ENCODE measurements at places on chromosomes 2 and 18.

DNA sequence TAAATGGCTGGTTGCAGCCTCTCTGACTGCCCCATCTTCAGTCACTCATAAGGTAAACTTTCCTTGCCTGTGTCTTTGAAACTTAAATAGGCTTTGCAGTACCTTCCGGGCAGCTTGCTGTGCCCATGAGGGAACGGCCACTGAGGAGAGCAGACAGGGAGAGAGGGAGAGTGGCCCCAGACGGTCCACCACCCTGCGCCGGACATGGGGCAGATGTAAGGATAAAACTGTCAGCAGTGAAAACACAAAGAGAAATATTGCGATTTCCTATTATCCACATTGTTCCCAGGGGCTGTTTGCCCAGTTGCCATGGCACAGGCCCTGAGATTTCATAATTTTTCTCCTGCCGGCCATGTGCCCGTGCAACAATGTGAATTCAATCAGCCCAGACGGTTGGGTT lies 265.9 kb upstream of the SALL3 start:
- no peak for DNase-seq

- DNase-seq = no peak
Observed at GRCh38 chr2:3779496-3780049, 76.2 kb downstream of the DCDC2C start.

GRCh38 chr2:58634653-58635370 lies 393.7 kb upstream of the FANCL start:
- DNase-seq = no peak

GRCh38 chr18:77049938-77050337 lies 82.6 kb downstream of the MBP start:
- DNase-seq = no peak

- no peak for DNase-seq
Observed at GRCh38 chr2:223976635-223977226, 19.5 kb downstream of the MRPL44 start.

GRCh38 chr18:27901424-27902226 lies 275.3 kb downstream of the CDH2 start:
- no peak for DNase-seq

GRCh38 chr2:46098621-46099062 lies 198.6 kb upstream of the EPAS1 start:
- DNase-seq = no peak

- DNase-seq = no peak
Observed at GRCh38 chr18:76495435-76496193, 572 bp upstream of the ZNF516 start.

GRCh38 chr2:181231886-181232621 lies 225.1 kb upstream of the ITGA4 start:
- DNase-seq = no peak

GRCh38 chr18:26406324-26406723 lies 142.0 kb downstream of the KCTD1 start:
- no peak for DNase-seq

GRCh38 chr18:77251730-77252050 lies 2.0 kb downstream of the GALR1 start:
- DNase-seq = no peak

GRCh38 chr2:7424481-7424880 lies 507.3 kb downstream of the RNF144A start:
- DNase-seq = no peak

DNA sequence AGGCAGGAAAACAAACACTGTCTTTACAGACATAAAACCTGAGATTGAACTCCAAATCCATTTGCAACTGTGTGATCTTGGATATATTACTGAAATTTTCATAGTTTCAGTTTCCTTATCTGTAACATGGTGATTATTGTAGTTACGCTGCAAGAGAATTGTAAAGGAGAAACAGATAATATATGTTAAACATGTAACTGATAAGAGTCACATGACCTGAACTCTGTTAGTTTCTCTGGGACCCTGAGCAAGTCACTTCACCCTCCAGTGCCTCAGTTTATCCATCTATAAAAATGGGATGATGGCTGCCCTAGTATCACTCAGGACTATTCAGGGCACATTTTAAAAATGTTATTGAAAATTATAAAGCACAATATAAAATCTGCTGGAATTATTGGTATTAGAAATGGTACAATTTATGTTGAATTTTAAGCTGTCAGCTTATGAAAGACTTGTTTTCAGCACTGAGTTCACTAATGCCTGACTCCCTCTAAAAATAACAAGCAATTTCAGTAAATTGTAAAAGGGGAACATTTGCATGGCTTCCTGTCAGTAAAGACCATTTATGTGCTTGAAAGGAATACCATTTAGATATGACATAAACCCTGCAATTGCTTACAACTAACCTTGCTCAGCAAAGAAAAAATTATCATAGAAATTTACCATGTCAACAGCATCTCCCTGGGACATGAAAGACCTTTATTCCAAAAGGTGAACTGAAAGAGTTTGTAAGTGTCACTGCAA lies 393.5 kb downstream of the RAD51AP2 start:
- no peak for DNase-seq

- no peak for DNase-seq
Observed at GRCh38 chr2:59093571-59093970, 852.4 kb upstream of the FANCL start.

GRCh38 chr2:25481381-25482300 lies 139.9 kb upstream of the DNMT3A start:
- DNase-seq = no peak
